ENCODE measurements at places on chromosomes 2 and 18.
A peak's percentile ranks its signal among the peaks of the same experiment; 100 is the strongest.

DNA sequence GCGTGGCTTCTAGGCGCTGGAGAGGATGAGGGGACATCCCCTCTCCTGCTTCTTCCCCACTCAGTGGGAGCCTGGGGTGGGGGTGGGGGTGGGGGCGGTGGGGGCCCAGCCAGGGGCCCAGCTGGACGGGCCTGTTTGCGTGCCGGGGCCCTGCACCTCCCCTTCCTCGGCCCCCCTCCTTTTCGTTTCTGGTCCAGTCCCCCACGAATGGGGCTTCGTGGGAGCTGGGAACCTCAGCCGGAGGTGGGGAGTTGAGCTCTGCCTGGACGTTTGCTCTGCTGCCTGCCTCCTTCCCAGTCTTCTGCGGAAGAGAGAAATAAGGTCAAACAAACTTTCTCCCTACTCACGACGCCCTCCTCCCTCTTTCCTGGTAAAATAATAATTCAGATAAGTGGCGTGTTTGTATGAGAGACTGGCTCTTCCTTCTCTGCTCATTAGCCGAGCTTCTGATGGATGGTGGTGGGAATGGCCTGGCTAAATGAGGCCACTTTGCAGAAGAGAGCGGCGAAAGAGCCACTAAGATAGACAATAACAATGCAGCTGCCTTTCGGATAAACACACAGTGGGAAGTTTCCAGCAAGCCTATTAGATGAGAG, 782 bp downstream of the MTA3 start:
- no peak for DNase-seq

GRCh38 chr2:3267869-3268704, 109.5 kb downstream of the EIPR1 start:
- DNase-seq = no peak

DNA sequence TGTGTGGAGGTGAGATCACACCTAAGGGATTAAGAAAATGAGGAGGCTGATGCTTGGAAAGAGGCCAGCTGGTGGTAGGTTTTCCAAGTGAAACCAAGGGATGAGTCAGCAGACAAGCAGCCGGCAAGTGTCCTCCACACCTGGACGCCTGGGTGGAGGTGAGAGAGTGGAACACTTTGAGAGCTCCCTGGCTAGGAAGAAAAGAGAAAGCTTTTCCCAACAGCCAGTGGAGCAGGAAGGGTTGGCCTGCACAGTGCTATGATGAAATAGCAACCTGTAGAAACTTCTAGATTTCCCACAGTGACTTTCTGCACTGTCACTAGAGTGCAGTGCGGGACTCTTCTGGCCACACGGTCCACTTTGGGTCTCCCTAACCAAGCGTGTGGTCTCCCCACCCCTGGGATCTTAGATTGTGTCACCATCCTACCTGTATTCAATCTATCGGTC, 19.6 kb upstream of the IL37 start:
- DNase-seq = peak; percentile 55

GRCh38 chr2:175180701-175181103, 808 bp downstream of the ATP5MC3 start:
- DNase-seq = no peak

GRCh38 chr18:55647331-55647730, 59.3 kb upstream of the TCF4 start:
- DNase-seq = no peak

- no peak for DNase-seq
Observed at GRCh38 chr18:63128237-63128974, 191.2 kb downstream of the BCL2 start.

- DNase-seq = no peak
Observed at GRCh38 chr2:156675896-156676295, 239.7 kb downstream of the GPD2 start.

DNA sequence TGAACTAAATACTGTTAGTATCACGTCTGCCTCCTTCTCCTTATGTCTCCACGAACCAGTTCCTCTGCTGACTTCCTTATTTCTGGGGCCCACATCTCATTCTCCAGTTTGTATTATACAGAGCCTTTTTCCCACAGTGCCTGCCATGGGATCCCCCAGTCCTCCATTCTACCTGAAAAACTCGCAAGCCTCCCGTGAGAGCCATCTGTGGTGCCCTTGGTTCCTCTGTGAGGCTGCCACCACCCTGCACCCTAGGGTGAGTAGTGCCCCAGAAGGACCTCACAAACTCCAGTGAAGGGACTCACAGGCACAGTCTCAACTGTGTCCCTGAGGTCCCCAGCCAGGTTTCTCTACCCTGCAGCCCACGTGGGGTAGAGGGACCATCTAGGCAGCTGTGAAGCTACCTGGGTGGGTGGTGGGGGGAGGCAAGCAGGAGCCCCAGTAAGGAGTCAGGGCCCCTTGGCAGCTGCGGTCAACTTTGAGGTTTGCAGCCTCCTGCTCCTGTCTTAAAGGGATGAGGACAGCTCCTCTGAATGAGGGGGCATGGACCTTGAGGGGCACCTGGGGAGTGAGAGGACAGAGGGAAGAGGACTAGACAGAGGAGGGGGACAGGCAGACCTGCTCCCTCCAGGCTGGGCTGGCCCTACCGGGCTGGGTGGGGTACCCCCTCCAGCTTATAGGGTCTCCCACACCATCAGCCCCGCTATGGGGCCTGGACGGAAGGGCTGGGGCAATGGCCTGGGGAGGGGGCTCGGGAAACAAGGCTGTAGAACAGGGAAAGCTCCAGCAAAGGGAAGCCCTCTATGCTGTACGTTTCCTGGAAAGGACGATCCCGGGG, 1.0 kb downstream of the PSTPIP2 start:
- DNase-seq = no peak

DNA sequence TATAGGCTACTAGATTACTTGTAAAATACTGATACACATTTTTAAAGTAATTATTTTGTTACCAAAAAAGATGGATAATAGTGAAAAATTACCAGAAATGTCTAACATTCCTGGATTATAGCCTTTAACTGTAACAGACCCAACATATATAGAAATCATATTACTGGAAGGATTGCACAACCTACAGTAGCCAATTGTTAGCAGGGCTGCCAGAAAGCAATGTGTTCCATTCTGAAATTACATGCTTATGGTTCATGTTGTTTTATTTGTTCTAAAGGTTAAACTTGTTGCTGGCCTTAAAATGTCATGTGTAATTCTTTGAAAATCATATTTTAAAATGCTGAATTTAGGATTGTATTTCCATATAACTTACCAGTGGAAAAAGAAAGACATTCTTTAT, 793.6 kb upstream of the ACVR2A start:
- DNase-seq = no peak

All from breast epithelium (tissue), 4 donors.